ENCODE measurements at places on chromosomes 3 and 15.

GRCh38 chr3:19738846-19739245 is 195.2 kb downstream of the EFHB start:
- no peak for DNase-seq

- no peak for DNase-seq
Measured at GRCh38 chr15:65521350-65521749, 3.9 kb upstream of the DPP8 start.

DNA sequence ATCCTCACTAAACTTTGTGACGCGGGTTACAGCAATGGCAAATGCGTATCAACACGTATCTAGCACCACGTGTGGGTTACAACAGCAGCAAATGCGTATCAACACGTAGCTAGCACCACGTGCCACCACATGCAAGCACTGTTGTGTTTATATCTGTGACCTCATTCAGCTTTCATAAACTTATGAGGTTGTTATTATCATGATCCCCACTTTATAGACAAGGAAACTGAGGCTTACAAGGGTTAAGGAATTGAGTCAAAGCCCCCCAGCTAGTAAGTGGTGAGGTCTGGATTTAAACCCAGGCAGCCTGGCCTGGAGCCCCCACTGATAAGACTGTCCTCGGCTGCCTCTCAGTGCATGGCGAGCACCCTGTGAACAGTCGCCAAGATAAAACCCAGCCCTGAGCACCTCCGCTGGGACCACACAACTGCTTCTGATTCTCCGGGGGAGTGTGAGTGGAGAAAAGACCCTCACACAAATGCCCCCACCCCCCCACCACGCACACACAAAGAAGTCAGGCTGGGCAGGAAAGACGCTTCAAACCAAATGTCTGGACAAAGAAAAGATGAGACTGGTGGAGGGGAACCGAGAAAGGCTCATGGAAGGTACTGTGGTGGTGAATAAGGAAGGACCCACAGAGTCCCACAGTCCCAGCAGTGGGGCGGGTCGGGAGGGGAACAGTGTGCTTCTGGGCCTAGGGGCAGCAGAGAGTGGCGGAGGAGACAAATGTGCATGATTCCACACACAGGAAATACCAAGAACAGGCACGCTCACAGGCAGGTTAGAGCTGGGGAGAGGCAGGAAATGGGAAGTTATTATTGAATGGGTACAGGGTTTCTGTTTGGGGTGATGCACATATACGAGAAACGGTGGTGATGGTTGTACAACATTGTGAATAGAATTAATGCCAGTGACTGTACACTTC is 173.4 kb downstream of the XXYLT1 start:
- DNase-seq, result no peak

DNA sequence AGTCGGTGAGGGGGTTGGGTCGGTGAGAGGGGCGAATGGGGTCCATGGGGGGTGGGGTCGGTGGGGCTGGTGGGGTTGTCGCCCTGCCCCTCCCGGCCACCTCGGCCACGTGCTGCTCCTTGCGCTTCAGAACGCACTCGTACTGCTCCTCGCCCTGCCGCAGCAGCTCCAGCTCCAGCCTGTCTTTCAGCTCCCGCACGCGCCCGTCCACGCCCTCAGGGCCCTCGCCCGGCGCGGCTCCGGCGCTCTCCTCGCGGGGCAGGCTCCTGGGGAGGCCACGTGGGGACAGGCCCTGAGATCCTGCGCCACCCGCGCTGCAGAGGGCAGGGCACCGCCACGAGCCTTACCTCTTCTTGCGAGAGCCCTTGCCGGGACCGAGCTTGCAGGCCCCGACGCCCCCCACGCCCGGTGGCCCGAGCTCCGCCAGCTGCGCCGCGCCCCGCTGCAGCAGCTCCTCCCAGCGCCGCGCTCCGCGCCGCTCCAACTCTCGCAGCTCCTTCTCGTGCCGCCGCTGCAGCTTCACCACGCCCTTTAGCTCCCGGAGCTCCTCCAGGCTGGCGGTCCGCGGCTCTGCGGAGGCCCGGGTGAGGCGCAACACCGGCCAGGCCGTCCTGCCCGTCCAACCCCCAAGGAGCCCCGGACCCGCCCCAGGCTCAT is 8.2 kb upstream of the ANKRD63 start:
- no peak for DNase-seq

GRCh38 chr3:158347966-158348365 is 223.0 kb upstream of the MLF1 start:
- no peak for DNase-seq

All from hematopoietic multipotent progenitor cell treated with erythropoietin and hydrocortisone succinate and interleukin-3 and kit ligand, for 15 days (in vitro differentiated cells).